ENCODE measurements at places on chromosomes 5 and 9. TPM values are rescaled to one million over a fixed set of nuclear protein-coding genes. Genes with fewer than 3 reads are reported as not detected.

DNA sequence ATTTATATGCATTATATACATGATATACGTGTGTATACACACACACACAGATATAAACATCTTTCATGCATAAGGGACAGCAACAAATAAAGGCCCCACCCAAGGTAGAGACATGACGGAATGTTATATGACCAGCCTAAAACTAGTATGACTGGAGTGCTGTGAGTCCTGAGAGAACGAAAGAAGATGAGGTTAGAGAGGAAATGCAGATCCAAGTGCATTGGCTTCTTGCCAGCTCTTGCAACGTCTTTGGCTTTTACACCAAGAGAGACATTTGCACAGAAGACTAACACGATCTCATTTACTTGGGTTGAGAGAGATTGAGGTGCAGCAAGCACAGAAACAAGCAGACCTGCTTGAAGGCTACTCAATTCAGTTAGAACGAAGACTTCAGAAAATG lies 23.0 kb downstream of the CDH10 start:
- no peak for DNase-seq
- H3K4me1 ChIP-seq, result no peaks in the 10 kb centered on the region
- no peak overlapping the region for H3K4me3 ChIP-seq
- no peaks in the 10 kb centered on the region for H3K36me3 ChIP-seq
- no peak overlapping the region for H3K27ac ChIP-seq

DNA sequence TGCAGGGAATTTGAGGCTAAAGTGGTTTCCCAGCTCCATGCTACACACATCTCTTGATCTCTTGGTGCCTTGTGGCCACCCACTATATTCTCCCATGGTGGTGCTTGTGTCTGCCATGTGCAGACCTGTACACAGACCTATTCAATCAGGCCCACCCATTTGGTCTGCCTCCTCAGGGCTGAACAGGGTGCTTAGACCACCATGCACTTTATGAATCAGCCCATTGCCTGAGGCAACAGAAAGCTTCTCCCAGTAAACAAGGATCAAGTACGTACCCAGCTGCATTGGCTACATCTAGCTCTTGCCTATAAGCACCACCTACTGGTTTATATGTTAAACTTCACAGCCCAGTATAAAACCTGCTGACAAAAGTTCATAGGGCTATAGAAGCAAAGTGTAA lies 664.3 kb upstream of the EDIL3 start:
- H3K4me1 ChIP-seq, result no peaks in the 10 kb centered on the region
- no peak overlapping the region for H3K4me3 ChIP-seq
- H3K27me3 ChIP-seq, result no peaks in the 10 kb centered on the region
- H3K36me3 ChIP-seq, result no peaks in the 10 kb centered on the region
- peak; percentile 65 for DNase-seq

DNA sequence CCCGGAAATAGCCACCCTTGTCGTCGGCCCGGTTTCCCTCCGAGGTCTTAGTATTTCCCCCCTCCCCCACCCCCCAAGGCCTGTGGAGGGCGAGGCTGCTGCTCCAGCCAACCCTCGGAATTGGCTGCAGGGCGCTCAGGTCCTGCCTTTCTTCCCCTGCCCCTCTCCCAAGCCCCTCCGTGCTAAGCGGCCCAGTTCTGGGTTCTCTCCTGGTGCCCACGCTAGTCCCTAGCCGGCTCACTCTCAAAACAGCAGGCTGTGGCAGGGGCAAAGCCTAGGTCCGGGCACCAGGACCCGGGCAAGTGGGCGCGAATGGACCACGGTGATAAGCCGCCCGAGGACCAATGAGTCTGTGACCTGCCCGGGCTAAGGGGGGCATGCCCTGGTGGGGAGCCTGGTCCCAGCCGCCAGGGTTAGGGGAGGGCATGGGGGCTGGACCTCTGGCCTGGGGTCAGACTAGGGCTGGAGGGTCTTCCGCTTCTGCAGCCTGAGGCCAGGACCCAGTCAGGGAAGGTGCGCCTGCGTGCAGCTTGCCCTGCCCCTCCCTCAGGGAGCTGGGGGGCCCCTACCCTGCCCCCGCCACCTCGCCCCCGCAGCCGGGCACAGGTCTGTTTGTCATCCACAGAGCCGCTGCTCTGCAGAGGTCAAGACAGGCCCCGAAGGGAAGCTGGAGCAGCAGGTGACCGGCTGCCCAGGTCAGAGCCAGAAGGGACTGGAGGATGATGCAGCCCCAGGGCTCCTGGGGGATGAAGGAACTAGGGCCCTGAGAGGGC lies 5.0 kb upstream of the IRX4 start:
- H3K36me3 ChIP-seq, result no peaks in the 10 kb centered on the region
- peak overlapping the region; percentile 53 for H3K4me3 ChIP-seq
- H3K27ac ChIP-seq, result no peak overlapping the region
- DNase-seq, result peak; percentile 76
- peaks cover 98% of the 10 kb centered on the region for H3K27me3 ChIP-seq
- peaks cover 10% of the 10 kb centered on the region for H3K4me1 ChIP-seq

The PELO gene
- 13.4 TPM for total RNA-seq

DNA sequence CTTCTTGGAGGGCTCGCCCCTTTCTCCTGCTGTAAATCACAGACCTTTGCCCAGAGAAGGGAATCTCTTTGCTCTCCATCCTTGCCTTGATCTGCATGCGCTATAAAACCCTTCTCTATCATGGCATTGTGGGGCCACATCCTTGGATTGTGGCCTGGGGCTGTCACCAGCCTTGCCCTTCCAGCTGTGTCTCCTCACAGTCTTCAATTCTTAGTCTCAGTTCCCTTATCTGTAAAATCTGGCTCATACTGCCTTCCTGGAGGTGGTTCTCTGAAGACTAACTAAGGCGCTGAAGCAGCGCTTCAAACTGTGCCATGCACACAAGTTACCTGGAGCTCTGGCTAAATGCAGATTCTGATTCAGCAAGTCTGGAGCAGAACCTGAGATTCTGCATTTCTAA lies 53.4 kb upstream of the RARS1 start:
- no peaks in the 10 kb centered on the region for H3K27me3 ChIP-seq
- peaks cover 19% of the 10 kb centered on the region for H3K36me3 ChIP-seq
- no peaks in the 10 kb centered on the region for H3K4me1 ChIP-seq
- no peak overlapping the region for H3K4me3 ChIP-seq
- DNase-seq, result no peak

All from endodermal cell (in vitro differentiated cells).